HCEC 1CT (cell line): ENCODE measurements at places on chromosomes 6 and 20.

- peak; percentile 14 for DNase-seq
These were observed 14.7 kb downstream of the FOXQ1 start for GRCh38 chr6:1326535-1327121.

- no peak for DNase-seq
These were observed 11.3 kb upstream of the ZNF335 start for GRCh38 chr20:45983279-45983743.

GRCh38 chr6:169029861-169030260 lies 223.8 kb downstream of the THBS2 start:
- DNase-seq = no peak

GRCh38 chr6:161903584-161904212 lies 629.8 kb upstream of the AGPAT4 start:
- DNase-seq = no peak

DNA sequence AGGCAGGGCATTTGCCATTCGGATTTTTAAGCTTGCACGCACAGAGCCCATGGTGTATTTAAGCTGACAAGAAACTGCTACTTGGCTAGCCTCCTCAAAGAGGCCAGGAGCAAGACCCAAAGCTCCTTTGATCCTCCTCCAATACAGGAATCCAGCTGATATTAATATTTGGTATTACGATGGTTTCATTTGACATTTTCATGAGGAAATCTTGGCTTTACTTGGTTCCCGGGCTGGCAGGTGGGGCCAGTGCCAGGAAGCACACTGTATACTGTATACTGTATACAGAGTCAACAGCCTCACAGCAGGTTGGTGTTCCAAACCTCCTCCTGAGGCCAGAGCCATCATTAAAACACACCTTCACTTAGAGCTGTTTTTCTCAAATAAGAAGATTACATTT lies 138.2 kb upstream of the ARMC2 start:
- no peak for DNase-seq

DNA sequence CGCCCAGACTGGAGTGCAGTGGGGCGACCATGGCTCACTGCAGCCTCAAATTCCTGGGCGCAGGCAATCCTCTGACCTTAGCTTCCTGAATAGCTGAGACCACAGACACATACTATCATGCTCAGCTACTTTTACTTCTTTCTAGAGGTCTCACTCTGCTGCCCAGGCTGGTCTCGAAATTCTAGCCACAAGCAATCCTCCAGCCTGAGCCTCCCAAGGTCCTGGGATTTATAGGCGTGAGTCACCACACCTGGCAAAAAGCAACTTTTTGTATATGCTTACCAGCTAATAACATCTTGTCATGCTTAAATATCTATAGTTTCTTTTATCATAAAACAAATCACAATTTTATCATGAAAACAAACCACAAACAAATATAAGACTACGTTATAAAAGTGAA lies 23.0 kb downstream of the RNASET2 start:
- no peak for DNase-seq

DNA sequence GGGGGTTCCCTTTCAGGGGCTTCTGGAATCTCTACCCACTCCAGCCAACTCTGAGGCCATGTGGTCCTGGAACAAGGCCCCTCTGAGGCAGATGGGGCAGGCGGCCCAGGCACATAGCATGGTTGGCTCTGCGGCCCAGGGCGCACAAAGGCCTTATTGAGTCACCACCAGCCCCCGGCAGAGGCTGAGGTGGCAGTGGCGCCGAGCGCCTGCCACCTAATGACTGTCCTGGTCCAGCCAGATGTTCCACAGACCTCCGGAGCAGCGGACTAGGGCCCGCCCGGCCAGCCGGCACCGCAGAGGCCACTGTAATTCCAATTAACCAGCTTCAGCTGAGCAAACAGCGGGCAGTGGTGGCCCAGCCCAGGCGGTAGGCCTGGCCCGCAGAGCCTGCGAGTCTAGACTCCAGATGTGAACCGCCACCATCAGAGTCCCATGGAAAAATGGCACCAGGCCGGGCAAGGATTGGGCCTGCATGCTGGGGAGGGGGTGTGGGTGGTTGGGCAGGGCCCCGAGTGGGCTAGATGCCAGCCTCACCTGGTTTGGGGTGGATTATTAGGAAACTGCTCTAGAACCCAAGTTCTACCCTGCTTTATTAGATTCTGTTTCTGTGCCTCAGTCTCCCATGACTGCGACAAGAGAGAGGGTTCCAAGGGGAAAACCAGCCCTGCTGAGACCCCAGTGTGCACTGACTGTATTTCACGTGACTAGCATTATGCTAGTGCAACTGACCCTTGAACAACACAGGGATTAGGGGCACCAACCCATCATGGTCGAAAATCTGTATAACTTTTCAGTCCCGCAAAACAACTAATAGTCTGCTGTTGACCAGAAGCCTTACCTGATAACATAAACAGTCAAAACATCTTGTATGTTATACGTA lies 34.1 kb upstream of the ID1 start:
- no peak for DNase-seq

- DNase-seq = peak; percentile 11
These were observed 28.2 kb upstream of the PLAGL1 start for GRCh38 chr6:144036064-144036834.

- peak; percentile 64 for DNase-seq
These were observed 200.6 kb downstream of the GMPR start for GRCh38 chr6:16438718-16439591.

DNA sequence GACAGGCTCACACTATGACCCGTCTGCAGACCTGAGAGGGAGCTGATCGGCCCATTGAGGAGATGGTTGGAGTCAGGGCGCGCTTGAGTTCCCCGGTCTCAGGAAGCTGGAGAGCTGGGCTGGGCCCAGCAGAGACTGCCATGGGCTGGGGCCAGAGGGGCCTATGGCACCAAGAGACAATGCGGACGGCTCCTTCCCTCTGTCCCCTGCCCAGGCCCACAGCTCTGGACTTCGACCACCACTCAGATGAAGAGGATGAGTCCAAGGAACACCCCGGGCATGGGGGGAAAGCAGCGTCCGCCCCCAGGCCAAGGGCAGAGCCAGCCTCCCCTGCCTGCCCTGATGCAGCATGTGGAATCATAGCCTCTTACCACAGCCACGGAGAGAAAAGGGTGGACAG lies 40.2 kb upstream of the PHACTR3 start:
- DNase-seq = no peak

DNA sequence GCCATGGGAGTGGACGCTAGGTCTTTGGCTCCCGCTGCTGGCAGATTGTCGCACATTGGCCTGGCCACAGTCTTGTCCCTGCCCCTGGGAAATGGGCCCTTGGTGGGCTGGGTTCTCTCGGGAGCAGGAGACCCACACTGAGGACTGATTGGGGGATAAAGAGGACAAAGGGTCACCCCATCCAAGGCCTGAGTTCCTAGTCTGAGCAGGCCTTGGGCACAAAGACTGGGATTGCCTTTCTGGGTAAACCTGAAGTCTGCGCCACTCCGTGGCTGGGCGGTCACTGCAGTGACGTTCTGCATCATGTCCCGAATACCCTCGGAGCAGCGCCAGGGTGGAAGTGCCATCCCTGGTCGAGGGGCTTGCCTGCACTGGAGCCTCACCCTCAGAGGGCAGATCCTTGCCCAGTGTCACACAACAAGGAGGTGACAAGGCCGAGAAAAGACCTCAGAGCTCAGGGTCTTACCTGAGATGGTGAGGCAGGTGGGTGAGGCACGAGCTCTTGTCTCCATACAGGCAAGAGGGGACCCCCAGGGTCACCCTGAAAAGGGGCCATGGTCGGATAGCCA lies 36.1 kb upstream of the ZBP1 start:
- DNase-seq = no peak

GRCh38 chr6:50707652-50708300 lies 5.5 kb upstream of the TFAP2D start:
- no peak for DNase-seq

DNA sequence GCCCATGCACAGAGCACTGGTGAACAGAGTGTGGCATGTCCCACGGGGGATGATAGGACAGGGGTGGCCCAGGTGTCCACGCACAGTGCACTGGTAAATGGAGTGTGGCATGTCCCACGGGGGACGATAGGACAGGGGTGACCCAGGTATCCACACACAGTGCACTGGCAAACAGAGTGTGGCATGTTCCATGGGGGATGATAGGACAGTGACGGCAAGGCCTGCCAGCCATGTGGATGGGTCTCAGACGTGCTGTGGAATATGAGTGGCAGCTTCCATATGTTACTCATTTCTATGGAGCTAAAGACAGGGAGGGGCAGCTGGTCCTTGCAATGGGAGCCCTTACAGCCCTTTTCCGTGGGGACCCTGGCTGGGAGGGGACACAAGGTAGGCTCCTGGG lies 168.7 kb downstream of the CDH4 start:
- DNase-seq = no peak

DNA sequence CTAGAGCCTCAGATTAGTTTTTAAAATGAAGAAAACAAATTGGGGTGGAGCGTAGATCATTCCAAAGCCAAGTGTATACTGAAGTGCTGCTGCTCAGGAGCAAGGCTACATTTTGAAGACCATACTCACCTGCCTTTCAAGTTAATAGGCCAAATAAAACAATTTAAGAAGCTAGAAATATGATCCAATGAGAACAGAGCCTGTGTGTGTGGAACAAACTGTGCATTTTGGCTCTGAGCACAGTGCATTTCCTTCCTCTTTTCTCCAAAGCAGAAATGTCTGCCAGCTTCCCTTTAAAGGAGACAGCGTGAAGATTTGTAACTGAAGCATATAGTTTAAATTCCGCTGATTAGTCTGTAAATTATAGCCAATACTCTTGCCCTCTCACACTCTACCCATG lies 3.2 kb upstream of the IFNGR1 start:
- DNase-seq = no peak
